ENCODE measurements at places on chromosomes 12 and 14. TPM values are rescaled to one million over a fixed set of nuclear protein-coding genes. Genes with fewer than 3 reads are reported as not detected.

KRAS gene
- total RNA-seq: 17.4 TPM

FOXG1 gene
- total RNA-seq: not detected

MYH6 gene
- total RNA-seq: not detected

SOX5 gene
- 0.28 TPM for total RNA-seq

CACNA2D4 gene
- 0.81 TPM for total RNA-seq

PPP1CC gene
- total RNA-seq: 124 TPM
